ENCODE measurements at places on chromosomes 2 and 18.

- no peak for DNase-seq
Measured at GRCh38 chr2:221431477-221431876, 140.6 kb downstream of the EPHA4 start.

GRCh38 chr2:121897335-121897970 lies 142.0 kb downstream of the TSN start:
- peak; percentile 69 for DNase-seq

DNA sequence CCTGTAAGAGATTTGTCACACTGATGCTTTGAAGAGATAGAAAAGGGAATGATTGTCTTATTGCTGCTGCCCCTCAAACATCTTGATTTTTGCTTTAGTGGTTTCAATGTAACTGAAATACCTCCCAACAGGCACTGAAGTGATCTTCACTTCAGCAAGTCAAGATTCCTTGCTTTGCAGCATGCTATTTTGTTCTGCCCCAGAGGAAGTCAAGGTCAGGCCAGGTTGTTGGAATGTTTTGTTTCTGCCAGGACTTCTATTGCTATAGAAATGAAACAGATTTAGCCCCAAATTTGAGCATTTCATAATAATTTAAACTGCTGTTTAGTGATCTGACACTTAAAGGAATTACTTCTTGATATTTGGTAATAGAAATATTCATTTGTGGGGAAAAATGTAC lies 277.6 kb downstream of the ZNF804A start:
- DNase-seq: no peak

DNA sequence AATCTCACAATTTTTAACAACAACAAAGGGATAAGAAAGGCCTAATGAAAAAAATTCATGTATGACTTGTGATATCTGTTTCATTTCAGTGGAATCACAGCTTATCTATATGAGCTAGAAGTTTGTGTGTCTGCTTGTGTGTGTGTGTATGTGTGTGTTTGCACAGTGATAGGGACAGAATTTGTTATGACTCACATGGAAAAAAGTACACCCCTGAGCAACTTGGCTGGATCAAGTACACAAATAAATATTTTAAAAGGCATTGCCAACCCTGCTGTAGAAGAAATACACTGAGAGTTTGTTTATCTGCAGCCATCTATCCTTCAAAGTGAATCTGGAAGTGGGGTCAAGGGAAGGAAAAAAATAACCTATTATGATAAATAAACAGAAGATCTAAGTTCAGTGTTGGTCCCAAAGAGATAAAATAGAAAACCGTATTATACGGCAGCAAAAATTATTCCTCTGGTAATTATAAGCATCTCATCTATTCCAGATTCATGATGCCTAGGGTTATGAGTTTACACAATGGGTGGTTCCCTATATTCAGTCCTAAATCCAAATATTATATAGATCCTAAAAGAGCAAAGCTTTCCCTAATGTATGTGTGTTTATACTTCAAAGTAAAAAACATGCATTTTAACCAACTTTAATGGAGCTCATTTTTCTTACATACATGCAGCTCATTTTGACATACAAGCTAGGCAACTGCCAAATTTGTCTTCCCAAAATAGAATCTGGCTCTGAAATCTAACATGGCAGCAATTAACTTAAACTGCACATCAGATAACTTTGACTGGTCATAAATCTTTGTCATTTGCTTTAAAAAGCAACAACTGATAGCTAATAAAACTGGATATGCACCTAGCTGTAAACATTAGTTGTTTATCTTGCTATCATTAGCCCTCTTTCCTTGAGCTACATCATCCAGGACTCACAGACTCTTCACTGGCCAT lies 420.6 kb downstream of the IRS1 start:
- peak; percentile 38 for DNase-seq
